ENCODE measurements at places on chromosomes 7 and 10. TPM values are rescaled to one million over a fixed set of nuclear protein-coding genes. Genes with fewer than 3 reads are reported as not detected.

DNA sequence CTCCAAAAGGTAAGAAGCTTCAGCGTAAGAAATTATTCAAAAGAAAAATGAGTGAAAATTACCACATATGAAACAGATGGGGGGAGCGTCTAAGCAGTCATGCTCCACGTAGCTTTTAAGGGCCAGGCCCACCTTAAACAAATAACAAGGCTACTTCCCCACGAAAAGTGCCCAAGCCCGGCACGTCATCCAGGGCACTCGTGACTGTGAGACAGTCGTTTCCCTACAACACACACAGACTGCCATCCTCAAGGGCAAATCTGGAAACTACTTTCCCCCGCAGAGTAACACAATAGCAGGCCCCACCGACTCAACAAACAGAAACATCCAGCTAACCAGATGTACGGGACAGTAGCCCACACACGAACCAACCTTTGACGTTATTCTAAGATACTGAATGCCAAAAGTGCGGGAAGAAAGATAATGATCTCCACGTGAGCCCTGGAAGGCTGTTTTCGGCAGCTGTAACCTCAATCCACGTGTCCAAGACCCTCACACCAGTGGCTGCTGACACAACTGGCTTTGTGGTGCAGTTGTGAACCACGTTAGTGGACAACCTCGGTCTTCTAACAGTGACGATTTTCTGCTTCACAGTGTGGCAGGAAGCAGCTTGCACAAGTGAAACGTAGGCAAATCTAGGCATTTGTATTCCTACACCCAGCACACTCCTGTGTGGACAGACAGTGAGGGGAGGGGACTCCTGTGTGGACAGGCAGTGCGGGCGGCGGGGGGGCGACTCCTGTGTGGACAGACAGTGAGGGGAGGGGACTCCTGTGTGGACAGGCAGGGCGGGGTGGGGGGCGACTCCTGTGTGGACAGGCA, 251.7 kb downstream of the ZMYND11 start:
- no peak overlapping the region for H3K4me3 ChIP-seq
- H3K27me3 ChIP-seq, result no peaks in the 10 kb centered on the region
- no peaks in the 10 kb centered on the region for H3K4me1 ChIP-seq
- H3K36me3 ChIP-seq, result peaks cover 10% of the 10 kb centered on the region

- DNase-seq, result no peak
- no peaks in the 10 kb centered on the region for H3K36me3 ChIP-seq
- H3K27me3 ChIP-seq, result peaks cover 32% of the 10 kb centered on the region
- H3K4me1 ChIP-seq, result no peaks in the 10 kb centered on the region
- no peak overlapping the region for H3K27ac ChIP-seq
Measured at GRCh38 chr10:23196915-23197314, 4.8 kb downstream of the PTF1A start.

Gene HABP2
- total RNA-seq, result not detected

- H3K36me3 ChIP-seq, result no peaks in the 10 kb centered on the region
- no peaks in the 10 kb centered on the region for H3K27me3 ChIP-seq
- H3K4me3 ChIP-seq, result peak overlapping the region; percentile 33
- no peaks in the 10 kb centered on the region for H3K4me1 ChIP-seq
- no peak overlapping the region for H3K27ac ChIP-seq
Measured at GRCh38 chr7:65509368-65510186, 135.9 kb downstream of the ZNF92 start.

Gene MMRN2
- 2.1 TPM for total RNA-seq

Gene ETV1
- total RNA-seq, result 26.4 TPM

Gene HPS6
- 30.1 TPM for total RNA-seq

Gene FAM180A
- total RNA-seq, result 24.4 TPM

DNA sequence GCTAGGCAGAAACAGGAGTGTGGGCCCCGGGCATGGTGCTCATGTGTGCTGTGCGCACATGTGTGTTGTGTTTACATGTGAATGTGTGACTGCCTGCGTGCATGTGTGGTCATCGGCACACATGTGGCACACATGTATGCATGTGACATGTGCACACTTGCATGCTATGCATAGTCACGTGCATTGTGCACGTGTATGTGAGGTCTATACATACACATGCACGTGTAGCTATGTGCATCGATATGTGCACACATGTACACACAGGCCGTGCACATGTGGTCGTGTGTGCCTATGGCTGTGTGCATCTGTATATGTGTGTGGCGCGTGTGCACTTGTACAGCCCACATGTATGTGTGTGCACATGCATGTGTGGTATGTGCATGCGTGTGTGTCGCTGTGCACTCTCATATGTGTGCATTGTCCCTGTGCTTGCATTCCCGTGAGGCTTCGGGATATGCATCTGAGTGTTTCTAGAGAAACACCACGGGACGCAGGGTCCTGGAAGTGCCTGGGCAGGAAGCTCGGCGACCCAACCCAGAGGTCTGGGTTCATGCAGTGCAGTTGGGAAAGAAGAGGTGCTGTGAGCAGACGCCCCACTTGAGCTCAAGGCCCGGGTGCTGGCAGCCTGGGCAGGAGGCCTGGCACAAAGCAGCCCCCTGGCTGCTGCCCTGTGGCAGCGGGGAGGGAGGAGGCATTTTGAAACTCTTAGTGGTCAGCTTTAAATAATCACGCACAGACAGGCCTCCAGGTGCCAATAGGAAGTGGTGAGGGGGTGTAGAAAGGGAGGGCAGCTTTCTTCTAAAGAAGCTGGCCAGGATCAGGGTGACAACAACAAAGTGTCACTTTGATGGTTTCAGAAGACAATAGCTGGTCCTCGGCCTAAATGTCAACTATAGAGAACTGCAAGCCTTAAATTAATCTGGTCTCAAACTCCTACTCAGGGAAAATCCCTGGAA, 410.0 kb upstream of the MGMT start:
- H3K4me1 ChIP-seq, result no peaks in the 10 kb centered on the region
- no peaks in the 10 kb centered on the region for H3K27me3 ChIP-seq
- DNase-seq, result no peak
- H3K4me3 ChIP-seq, result no peak overlapping the region

- DNase-seq, result no peak
- no peaks in the 10 kb centered on the region for H3K36me3 ChIP-seq
- no peaks in the 10 kb centered on the region for H3K4me1 ChIP-seq
- no peaks in the 10 kb centered on the region for H3K27me3 ChIP-seq
- H3K27ac ChIP-seq, result no peak overlapping the region
- H3K4me3 ChIP-seq, result no peak overlapping the region
Measured at GRCh38 chr10:11191678-11192077, 174.0 kb downstream of the CELF2 start.

- H3K27ac ChIP-seq, result no peak overlapping the region
- no peaks in the 10 kb centered on the region for H3K36me3 ChIP-seq
- DNase-seq, result no peak
- no peaks in the 10 kb centered on the region for H3K27me3 ChIP-seq
- peaks cover 13% of the 10 kb centered on the region for H3K4me1 ChIP-seq
Measured at GRCh38 chr10:92575961-92576360, 2.1 kb upstream of the IDE start.

DNA sequence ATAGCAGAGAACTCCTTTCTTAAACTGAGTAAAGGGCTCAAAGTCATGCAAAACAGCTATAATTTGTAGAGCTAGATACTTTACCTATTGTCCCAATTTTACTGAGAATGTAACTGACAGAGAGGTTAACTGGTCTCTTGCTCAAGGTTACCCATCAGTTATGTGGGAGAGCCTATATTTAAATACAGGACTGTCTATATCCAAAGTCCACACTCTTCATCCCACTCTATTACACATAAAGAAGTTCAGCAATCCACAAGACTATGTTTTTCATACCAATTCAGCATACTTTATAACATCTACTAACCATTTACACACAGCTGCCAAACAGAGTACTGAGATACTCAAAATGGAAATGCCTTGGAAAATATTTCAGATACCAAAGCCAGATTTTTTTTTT, 100.2 kb downstream of the MICU1 start:
- no peaks in the 10 kb centered on the region for H3K27me3 ChIP-seq
- H3K36me3 ChIP-seq, result no peaks in the 10 kb centered on the region
- no peak overlapping the region for H3K4me3 ChIP-seq
- H3K27ac ChIP-seq, result no peak overlapping the region

DNA sequence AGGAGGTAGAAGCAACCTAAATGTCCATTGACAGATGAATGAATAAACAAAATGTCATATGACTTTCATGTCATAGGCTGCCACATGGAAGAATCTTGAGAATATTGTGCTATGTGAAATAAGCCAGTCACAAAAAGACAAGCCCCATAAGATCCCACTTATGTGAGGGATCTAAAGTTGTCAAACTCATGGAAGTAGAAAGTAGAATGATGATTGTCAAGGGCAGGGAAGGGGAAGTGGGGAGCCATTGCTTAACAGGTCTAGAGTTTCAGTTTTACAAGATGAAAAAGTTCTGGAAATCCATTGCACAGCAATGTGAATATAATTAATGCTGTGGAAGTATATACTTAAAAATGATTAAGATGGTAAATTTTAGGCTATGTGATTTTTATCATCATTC, 229.3 kb upstream of the KMT2E start:
- no peak overlapping the region for H3K27ac ChIP-seq
- H3K27me3 ChIP-seq, result no peaks in the 10 kb centered on the region
- no peaks in the 10 kb centered on the region for H3K4me1 ChIP-seq
- no peak overlapping the region for H3K4me3 ChIP-seq

- DNase-seq, result no peak
- H3K36me3 ChIP-seq, result no peaks in the 10 kb centered on the region
- H3K4me3 ChIP-seq, result no peak overlapping the region
- H3K27me3 ChIP-seq, result no peaks in the 10 kb centered on the region
Measured at GRCh38 chr7:128878226-128879105, 15.8 kb downstream of the ATP6V1F start.

DNA sequence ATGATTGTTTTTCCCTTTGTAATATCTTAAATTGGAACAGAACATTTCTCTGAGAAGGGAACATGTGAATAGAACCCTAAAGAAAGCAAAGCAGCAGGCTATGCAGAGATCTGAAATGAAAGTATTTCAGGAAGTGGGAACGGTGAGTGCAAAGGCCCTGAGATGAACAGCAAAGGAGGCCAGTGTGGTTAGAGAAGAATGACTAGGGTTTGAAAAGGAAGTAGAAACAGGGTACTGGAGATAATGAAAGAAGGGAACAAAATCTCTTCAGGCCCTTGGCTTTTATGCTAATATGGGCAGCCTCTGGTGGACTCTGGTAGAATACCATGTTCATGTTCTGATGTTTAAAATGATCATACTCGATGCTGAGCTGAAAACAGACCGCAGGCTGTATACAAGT, 22.2 kb downstream of the ARHGAP21 start:
- no peaks in the 10 kb centered on the region for H3K36me3 ChIP-seq
- H3K4me3 ChIP-seq, result no peak overlapping the region
- H3K27me3 ChIP-seq, result no peaks in the 10 kb centered on the region
- peaks cover 15% of the 10 kb centered on the region for H3K4me1 ChIP-seq
- peak; percentile 43 for DNase-seq

- no peak for DNase-seq
- no peaks in the 10 kb centered on the region for H3K27me3 ChIP-seq
- no peak overlapping the region for H3K4me3 ChIP-seq
- H3K36me3 ChIP-seq, result peaks cover 3% of the 10 kb centered on the region
- H3K27ac ChIP-seq, result peak overlapping the region; percentile 66
Measured at GRCh38 chr10:125035588-125036295, 93.8 kb downstream of the ZRANB1 start.

DNA sequence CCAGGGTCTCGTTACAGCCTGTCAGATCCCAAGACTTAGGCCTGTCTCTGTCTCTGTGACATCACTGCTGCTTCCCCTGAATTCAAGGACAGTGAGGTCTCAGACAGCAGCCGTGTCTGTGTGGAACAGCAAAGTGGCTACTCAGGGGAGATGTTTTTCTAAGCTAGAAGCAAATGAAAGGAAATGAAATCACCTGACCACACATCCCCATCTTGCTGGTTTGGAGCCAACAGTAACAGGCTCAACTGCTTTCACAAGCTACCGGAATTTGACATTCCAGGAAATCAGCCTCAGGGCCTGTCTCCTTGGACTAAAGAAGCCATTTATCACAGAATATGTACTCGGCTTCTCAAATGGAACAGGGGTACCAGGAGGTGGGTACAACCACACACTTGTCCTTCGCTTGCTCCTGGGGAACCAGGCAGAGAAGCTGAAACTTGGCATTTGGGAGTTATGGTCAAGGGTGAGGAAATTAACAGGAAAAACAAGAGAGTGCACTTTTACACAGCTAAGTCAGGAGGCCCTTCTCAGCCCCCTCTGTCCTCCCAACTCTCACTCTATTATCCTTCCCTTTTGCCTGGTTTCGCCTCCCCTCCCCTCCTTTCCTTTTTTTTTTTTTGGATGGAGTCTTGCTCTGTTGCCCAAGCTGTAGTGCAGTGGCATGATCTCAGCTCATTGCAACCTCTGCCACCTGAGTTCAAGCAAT, 73.2 kb downstream of the SPDYE5 start:
- no peak overlapping the region for H3K27ac ChIP-seq
- peak; percentile 96 for DNase-seq
- peaks cover 2% of the 10 kb centered on the region for H3K36me3 ChIP-seq
- H3K4me3 ChIP-seq, result no peak overlapping the region

Gene ZNF25
- 14.6 TPM for total RNA-seq

Gene FGFR2
- total RNA-seq, result 0.17 TPM

Measured in fibroblast of lung (primary cell).